ENCODE measurements at places on chromosomes 1 and 21.

DNA sequence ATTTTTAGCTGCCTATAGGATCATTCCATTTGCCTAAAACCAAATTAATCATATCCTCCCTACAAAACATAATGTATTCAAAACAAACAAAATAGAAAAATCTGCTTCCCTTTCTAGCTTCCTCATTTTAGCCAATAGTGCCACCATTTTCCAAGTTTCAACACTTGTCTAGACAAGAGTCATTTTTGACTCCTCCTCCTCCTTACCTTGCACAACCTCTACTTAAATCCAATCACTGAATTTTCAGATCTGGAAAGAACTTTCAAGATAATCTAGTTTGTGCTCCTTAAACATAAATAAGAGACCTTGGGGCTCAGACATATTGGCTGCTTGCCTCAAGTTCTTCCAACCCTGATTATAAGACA lies 7.4 kb downstream of the STX6 start:
- no peak for DNase-seq

GRCh38 chr1:16050328-16050727 lies 6.7 kb downstream of the CLCNKB start:
- DNase-seq, result no peak

- DNase-seq, result no peak
These were observed 18.7 kb downstream of the RIPK4 start for GRCh38 chr21:41747943-41748738.

- no peak for DNase-seq
These were observed 3.2 kb downstream of the B3GALNT2 start for GRCh38 chr1:235500971-235501540.

DNA sequence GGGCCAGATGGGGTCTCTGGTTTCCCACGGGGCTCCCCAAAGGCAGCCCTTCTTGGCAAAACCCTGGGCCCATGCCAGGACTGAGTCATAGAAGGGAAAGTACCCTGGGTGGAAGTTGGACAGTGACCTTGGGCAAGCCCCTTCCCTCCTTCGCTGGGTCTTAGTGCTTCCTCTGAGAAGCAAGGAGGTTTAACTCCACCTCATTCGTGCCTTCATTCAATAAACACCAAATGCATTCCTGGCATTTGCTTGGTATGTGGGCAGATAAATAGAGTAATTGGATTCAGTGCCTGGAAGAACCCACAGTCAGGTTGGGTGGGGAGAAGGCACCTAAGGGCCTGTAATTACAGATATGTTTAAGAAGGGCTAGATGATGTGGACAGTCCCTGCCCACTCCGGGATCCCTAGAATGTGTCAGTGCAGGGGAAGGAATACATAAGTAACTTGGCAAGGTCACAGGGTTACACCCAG lies 36.3 kb upstream of the CITED4 start:
- no peak for DNase-seq

DNA sequence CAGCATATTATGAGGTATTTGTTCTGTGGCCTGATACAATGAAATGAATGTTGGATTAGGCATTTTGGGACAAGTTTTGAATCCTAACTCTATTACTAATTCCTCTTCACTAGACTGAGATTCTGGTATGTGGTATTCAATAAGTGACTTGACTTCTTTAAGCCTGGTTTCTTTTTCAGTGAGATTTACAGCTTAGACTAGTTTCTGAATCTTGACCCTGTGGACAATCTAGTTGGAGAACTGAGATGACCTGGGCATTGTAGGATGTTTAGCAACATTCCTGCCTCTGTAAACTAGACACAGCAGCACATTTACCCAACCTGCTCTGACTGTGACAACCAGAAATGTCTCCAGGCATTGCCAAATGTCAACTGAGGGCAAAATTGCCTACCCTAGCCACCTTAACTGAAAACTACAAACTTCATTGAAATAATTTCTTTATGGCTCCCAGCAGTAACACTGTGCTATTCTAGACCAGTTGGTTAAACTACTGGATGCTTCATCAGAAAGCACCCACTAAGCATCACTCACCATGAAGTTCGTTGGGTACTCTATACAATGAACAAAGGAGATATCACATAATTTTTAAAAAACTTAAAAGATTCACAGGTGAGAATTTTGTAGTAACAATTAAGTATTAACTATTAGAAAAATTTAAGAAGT lies 16.8 kb downstream of the PTPRC start:
- DNase-seq, result no peak

- DNase-seq, result no peak
These were observed 46.3 kb downstream of the AIDA start for GRCh38 chr1:222665964-222666363.

GRCh38 chr1:186195377-186195931 lies 179.6 kb downstream of the TPR start:
- DNase-seq, result no peak

DNA sequence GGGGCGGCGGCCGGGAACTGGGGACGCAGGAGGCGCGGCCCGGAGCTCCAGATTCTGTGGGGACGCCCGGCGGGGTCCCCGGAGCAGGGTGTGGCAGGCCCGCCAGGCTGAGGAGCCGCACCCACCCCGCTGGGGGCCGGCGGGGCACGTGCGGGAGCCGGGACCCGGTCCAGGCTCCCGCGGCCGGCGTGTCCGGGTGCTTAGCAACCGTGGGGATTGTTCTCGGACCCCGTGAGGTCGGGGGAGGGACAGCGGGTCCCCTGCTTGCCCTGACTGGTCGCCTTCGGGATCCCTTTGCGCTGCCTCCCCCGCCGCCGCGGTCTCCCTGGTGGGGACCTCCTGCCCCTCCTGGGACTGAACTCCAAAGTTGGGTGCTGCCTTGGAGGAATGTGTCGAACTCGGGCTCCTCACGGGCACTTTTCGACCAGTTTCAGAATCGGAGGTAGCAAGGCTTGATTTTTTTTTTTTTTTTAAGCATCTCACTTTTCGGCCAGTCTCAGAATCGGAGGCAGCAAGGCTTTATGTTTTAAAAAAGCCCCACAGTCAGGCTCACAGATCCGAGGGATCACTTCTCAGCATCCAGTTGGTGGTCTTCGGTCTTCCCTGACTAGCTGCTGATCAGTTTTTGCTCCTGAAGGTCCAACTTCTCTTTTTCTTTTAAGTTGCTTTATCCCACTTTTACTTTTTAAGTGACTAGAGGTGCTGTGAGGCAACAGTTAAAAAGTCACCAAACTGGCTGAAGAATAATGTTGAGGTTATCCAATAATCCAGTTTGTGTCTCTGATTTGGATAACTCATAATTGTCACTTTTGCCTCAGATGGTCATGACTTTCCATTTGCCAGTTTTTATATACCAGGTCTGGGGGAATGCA lies 648 bp downstream of the FAM76A start:
- peak; percentile 21 for DNase-seq

DNA sequence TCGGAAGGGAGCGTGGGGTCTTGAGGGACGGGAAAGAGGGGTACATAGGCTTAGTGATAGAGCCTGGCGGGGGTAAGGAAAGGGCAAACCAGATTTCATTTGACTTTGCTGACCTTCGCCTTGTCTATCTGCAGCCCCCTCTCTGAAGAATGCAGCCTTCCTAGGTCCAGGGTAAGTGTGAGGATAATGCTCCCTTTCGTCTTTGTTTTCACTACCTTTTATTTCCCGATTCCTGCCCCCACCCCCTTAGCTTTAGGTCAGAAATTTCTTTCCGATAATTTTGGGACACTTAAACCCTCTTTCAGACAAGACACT lies 396 bp downstream of the ATP5PB start:
- no peak for DNase-seq

DNA sequence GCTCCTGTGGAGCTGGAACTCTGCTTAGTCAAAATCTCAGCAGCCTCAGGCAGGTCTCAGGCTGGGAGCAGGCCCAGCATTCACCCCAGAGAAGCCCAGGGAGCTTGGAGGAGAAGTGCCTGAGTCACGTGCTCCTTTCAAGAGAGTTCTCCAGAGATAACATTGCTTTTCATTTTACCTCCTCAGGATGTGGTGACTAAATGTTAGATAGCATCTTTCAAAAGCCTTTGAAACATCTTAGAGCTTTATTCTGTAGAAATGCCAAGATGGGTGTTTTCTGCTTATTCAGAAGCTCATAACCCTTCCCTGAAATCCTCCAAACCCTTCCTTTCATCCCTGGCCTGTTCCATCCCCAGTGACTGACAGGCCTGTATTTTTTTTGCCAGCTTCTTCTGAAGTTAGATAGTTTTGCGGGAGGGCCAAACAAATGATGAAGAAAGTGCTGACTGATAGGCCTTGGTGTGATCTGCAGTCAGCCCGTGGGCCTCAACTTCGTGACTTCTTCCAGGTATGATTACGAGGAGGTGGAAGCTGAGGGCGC lies 58.0 kb downstream of the PGM1 start:
- no peak for DNase-seq

DNA sequence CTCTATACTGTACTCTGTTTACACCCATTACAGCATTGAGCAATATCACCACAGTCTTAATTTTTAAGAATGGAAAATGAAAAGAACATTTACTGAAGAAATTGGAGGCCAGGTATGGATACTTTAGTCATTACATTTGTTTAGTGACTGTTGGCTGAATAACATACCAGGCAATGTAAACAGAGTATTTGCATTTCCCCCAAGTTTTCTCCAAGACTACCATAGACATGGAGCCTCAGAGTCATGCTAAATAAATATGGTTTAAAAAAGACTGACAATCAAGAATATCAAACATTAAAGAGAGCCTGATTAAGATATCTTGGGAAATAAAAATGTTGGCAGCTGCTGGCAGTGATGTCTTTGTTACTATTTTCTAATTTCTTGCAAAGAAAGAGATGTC lies 136.9 kb upstream of the ADAMTS5 start:
- DNase-seq, result no peak

GRCh38 chr1:23370709-23371584 lies 1.3 kb upstream of the ZNF436 start:
- DNase-seq, result no peak

DNA sequence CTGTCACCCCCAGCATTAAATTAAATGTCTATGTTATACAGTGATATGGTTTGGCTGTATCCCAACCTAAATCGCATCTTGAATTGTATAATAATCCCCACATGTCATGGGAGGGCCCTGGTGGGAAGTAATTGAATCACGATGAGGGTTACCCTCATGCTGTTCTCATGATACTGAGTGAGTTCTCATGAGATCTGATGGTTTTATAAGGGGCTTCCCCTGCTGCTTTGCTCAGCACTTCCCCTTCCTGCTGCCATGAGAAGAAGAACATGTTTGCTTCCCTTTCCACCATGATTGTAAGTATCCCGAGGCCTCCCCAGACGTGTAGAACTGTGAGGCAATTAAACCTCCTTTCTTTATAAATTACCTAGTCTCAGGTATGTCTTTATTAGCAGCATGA lies 445.7 kb downstream of the MRPL39 start:
- DNase-seq, result no peak

GRCh38 chr1:155703216-155703615 lies 14.3 kb downstream of the DAP3 start:
- DNase-seq, result no peak

DNA sequence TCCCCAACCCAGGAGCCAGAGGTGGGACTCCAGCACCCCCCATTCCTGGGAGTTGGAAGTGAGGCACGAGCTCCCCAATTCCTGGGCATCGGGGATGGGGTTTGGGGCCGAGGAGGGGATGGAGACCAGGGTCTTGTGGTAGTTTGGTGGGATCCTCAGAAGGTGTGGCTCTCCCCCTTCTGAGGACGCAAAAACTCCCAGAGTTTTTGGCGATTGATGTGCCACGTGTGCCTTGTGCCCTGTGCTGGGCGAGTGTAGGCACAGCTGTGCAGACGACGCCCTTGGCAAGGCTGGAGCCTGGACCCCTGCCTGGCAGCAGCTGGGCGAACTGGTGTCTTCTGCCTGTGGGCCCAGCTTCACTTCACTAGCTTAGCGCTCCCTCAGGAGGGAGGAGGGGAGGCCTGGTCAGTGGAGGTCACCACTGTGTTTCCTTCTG lies 2.6 kb downstream of the GUK1 start:
- no peak for DNase-seq

DNA sequence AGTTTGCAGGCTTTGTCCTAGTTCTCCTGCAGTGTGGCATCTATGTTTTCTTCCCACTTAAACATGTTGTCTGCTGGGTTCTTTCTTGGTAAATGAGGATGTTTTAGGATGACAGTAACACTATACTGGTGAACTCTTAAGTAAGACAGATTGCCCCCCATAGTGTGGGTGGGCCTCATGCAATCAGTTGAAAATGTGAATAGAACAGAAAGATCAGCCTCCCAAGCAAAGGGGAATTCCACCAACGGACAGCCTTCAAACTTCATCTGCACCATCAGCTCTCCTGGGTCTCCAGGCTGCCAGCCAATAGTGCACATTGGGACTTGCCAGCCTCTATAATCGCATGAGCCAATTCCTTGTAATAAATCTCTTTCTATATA lies 10.7 kb upstream of the TARBP1 start:
- DNase-seq, result no peak

GRCh38 chr21:42092771-42093170 lies 21.7 kb downstream of the UMODL1 start:
- DNase-seq, result no peak

Measured in stimulated activated CD8-positive, alpha-beta memory T cell treated with anti-CD3 and anti-CD28 coated beads, Interleukin-15, amount 100 ng/mL, for 4 hours (primary cell).